ENCODE measurements at places on chromosomes 16 and 17.
A peak's percentile ranks its signal among the peaks of the same experiment; 100 is the strongest.

DNA sequence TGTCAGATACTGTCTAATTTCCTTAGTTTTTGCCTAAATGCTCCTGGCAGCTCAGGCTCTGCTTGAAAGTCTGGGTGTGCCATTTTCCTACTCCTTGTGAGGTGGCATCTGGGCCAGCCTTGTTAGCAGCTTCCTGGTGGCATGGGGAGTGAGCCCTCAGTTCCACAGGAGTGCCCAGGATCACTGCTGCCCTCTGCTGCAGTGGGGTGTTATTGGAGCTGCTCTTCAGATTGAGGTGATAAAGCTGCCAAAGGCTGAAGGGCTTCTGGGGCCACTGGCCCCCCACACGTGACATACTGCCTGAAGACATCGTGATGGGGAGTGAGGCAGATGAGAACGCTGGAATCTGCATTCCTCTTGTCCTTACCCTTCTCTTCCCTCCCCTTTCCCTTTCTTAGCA lies 27.4 kb downstream of the CEP95 start:
- peak; percentile 46 for DNase-seq

DNA sequence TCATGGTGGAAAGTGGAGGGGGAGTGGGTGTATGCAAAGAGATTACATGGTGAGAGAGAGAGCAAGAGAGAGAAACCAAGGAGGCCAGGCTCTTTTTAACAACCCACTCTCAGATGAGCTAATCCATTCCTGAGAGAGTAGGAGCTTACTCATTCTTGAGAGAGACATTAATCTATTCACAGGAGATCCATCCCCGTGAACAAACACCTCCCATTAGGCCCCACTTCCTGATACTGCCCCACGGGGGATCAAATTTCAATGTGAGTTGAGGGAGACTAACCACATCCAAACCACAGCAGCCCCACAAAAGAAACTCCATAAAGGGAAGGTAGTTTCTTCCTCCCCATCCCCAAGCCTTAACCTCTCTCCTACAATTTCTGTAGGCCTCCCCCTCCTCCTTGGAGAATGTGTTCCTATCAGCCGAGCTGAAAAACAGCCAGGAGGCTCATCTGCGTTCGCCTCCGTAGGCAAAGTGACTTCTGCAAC lies 450.0 kb downstream of the NPIPA7 start:
- no peak for DNase-seq

DNA sequence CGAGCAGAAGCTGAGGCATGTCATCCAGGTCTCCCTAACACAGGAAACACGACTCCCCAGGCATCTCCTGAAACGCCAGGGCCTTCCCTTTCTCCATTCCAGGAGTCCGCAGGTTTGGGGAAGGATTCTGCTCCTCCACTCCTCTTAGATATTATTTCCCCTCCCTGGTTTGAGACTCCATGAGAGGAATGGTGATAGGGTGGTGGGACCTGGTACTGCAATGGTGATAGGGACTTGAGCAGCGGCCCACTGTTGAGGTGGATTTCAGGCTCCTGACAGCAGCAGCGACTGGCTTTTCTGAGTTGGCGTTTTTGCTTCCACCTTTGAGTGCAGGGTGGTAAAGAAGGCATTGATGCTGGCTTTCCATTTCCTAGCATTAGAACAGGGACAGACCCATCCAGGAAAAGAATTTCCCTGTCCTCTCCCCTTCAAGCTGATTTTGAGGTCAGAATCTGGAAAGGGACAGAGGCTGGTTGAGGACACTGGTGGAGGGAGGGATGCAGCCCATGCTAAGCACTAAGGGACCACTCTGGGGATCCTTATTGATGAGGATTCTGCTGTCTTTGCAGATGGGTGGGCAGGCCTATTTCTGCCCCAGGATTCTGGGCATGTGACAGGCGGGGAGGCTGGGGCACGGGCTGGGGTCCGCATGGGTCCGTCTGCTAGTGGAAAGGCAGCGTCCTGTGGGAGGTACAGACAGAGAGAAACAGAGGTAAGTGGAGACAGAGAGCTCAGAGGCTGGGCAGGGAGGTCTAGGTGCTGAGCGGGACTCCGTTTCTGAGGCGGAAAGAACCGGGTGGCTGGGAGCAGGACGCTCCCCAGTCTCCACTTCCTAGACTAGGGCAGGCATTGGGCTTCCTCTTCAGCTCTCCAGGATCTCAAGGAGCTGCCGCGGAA lies 1.3 kb upstream of the TBX4 start:
- no peak for DNase-seq

GRCh38 chr17:60747069-60747808 lies 69.6 kb downstream of the BCAS3 start:
- DNase-seq: no peak
